ENCODE measurements at places on chromosomes 3 and 15.

GRCh38 chr3:24244491-24244890 is 250.2 kb downstream of the THRB start:
- no peak for DNase-seq

DNA sequence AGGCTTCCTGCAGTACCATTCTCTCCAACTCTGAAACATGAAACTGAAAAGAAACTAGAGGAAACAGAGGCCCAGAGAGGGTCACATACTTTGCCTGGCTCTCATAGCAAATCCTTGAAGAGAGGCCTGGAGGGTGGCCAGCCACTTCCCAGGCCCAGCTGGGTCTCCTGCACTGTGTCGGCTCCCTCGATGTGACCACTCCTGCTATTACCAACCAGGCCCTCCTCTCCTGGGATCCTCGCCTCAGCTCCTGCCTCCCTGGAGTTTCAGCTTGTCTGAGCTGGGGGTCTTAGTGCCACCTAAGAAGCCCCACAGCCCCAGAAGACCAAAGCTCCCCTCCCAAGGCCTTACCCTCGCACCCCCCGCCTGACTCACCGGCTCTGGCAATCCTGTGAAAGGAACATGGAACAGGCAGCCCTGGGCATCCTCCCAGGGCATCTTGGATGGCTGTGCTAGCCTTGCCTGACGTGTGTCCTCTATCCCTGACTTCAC is 4.6 kb downstream of the LOXL1 start:
- no peak for DNase-seq

DNA sequence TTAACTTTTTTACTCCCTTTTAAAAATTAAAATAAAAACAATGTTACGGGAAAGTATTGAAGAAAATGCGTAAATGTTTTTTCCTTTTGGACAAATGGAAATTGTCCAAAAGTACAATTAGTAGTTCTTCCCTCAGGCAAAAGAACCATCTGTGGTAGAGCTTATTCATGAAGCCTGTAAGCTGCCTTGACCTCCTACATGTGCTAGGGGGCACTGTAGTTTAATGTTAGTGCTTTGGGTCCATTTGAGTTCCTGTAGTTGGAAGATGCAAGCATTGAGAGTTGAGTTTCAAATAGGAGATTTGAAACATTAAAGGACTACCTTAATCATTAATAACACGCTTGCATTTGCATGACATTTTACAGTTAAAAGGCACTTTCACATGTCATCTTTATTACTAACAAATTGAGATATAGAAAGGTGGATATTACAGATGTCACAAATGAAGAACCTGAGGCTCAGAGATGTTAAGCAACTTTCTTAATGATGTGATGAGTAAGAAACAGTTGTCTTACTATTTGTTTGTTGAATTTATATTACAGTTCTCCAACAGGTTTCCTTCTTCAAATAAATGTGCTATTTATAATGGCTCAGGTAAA is 1.8 kb upstream of the ZNF385D start:
- no peak for DNase-seq

DNA sequence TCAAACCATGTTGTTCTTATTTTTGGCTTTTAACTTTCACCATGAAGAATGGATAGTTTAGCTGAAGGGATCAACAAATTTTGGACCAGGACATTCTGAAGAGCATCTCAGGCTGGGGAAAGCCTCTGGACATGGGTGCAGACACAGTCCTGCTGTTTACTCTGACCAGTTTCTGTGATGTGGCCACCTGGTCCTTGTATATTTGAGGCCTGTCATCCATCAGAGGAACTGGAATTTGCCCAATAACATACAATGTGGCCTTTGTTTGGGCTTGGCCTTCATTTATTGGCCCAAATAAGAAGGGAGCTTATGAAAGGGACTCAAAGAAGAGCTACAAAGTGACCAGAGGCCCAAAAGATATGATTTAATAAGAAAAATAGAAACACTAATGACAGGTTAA is 127.9 kb downstream of the MYRIP start:
- DNase-seq: no peak

DNA sequence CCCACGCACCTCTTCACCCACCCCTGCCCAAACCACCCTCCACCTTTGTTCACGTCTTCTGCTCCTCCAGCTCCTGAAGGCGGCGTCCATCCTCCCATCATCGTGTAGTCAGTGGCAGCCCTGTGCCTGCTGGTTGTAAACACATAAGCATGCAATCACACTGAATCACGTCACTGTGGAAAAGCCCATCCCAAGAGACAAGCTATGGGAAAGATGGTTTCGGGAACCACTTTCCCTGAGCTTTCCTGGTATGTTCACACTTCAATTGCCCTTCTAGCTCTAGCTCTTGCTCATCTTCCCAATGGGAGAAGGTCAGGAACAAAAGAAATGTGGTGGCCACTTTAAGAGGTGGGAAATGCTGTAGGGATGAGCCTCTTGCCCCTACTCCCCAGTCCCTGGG is 14.4 kb upstream of the GOLGA8J start:
- no peak for DNase-seq

- DNase-seq: no peak
These were observed 102.0 kb downstream of the TBC1D5 start for GRCh38 chr3:17640466-17640865.

DNA sequence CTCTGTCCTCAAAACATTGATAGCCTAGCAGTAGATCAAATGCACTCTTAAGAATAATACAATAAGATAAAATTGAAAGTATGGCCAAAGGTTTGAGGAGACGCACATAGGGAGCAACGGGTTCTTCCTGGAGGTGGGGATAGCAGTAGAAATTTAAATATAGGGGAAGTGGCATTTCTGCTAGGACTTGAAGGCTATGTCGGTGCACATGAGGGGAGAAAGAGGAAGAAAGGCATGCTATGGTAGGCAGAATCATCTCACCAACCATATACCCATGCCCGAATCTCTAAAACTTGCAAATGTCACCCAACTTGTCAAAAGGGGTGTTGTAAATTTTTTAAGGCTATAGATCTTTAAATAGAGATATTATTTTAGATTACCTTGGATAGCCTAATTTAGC is 735.1 kb upstream of the LMCD1 start:
- no peak for DNase-seq

DNA sequence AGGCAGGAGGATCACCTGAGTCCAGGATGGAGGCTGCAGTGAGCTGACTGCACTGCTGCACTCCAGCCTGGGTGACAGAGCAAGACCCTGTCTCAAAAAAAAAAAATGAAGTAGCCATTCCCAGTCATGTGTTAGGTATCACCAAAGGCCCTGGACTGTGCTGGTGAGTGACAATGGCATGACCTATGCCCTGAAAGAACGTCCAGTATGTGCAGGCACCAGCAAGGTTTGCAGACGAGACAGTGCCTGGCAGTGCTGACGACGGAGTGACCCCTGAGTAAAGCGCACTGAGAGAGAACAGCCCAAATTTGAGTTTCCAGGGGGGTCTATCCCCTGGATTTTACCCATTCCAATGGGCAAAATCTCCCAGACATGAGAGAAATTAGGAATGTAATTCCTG is 45.2 kb downstream of the RBPMS2 start:
- DNase-seq: no peak

- DNase-seq: no peak
These were observed 203.4 kb downstream of the MEIS2 start for GRCh38 chr15:36896949-36897348.

GRCh38 chr3:51371943-51372557 is 13.0 kb upstream of the MANF start:
- peak; percentile 53 for DNase-seq

GRCh38 chr3:12885583-12885930 is 44.2 kb upstream of the RPL32 start:
- no peak for DNase-seq

DNA sequence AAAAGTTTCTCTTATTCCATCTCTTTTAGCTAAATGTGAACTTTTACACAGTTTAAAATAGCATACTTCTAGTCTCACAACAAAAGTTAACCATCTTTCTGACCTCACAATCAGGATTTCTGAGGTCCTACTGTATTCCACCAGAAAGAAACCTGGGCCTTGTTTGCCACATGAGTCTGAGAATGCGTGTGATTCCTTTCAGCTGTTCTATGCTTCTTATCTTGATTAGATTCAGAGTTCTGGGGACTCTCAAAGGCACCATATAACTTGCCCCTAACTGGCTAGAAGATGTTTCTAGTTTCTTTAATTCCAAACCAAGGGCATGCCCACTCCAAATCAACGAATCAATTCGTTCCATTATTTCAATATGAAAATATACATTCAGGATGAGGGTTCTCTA is 131.1 kb downstream of the ATP8B4 start:
- no peak for DNase-seq

DNA sequence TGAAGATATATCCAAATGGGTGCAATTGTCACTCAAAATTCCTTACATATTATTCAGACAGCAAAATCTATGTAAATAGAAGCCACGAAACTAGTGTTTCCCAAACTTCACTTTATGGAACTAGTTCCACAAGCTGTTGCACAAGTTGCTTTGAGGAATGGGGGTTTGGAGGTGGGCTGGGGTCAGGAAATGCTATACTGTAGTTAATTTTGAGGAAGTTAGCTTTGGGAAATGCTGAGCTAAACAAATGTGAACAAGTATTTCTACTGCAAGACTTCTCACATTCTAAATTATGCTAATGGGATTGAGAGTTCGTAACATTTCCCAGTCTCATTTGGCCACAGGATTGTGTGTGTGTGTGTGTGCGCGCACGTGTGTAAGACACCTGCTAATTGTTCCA is 28.7 kb upstream of the SAMMSON start:
- no peak for DNase-seq

GRCh38 chr3:151976211-151977050 is 103.0 kb downstream of the SUCNR1 start:
- no peak for DNase-seq

- no peak for DNase-seq
These were observed 158.8 kb downstream of the ERC2 start for GRCh38 chr3:56309465-56309864.

DNA sequence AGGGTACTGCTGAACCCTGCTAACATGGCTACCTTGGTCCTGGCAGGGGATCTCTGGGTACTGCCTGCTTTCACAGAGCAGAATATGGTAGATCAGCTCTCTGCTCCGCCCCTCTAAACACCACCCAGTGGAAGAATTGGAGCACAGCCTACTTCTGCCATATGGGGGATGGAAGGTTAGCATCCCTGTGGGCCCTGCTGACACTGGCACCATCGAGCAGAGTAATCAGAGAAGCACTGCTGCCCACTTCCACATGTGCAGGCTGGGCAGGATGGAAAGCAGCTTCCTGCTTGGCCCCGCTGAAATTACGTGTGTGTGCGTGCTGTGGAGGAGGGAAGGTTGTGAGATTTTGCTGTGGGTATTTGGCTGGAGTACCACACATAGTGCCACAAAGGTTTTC is 24.8 kb downstream of the CCR1 start:
- no peak for DNase-seq

GRCh38 chr3:197349368-197349767 is 51.0 kb upstream of the DLG1 start:
- DNase-seq: no peak

- no peak for DNase-seq
These were observed 47.6 kb upstream of the SEC61A1 start for GRCh38 chr3:128004661-128005060.

GRCh38 chr3:160413613-160414248 is 14.3 kb downstream of the SMC4 start:
- peak; percentile 60 for DNase-seq

- DNase-seq: no peak
These were observed 37.4 kb downstream of the ADCY5 start for GRCh38 chr3:123411340-123412040.

GRCh38 chr3:10781981-10782380 is 34.0 kb upstream of the SLC6A11 start:
- no peak for DNase-seq

DNA sequence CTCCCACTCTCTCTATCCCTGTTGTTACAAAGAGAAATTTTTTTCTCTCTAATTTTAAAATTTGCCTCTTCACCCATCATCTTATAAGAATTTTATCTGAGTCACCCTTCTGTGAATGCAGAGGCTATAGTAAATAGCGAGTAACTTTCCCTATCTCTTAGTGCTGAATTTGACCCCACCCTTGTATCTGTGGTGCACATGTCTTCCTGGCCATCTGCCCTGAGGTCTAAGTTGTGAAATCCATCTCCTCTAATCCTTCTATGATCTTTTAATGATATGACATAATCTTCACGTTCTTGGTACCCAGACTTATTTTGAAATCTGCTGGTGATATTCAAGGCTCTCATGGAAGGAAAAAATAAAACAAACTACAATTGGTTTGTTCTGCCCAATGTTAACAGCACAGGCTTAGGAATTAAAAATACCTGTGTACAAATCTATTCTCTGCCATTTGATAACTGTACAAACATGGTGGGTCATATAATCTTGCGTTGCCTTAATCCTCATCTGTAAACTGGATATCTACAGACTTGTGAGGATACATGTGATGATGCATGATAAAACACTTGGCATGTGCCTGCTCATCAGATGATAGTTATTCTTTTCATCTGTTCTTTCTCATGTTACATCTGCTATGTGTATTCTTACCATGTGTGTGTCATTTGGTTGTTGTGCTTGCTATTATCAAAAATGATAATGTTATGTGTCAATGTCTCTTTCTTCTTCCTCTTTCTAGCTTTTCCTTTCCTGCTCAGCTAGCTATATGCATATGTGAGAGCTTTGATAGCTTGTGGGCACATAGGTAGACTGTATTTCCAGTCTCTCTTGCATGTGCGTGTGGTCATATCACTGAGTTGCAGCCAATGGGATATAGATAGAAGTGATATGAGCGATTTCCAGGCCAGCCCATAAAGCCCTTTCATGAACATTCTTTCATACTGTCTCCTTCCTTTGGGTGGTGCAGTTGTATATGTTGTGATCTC is 13.7 kb upstream of the CCR3 start:
- DNase-seq: no peak

- no peak for DNase-seq
These were observed 37.2 kb upstream of the SLCO2A1 start for GRCh38 chr3:134066651-134067530.

DNA sequence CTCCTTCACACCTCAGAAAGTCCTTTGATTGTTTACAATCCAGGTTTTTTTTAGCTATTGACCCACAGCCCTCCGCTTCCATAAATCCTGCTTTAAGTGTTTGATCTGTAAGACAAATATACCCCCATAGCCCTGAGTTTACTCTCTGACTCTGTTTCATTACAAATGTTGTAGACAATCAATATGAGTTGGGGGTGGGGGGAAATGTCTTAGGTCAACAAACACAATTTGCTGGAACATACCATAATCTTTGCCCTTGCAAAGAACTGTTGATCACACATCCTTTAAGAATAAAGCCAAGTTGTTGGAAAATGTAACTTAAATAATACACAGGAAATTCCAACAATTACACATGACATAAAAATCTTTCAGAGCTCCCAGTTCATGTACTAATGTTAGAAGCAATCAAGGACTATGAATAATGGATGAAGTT is 301.8 kb upstream of the SEMA6D start:
- no peak for DNase-seq

- DNase-seq: peak; percentile 67
These were observed 3.0 kb downstream of the HDC start for GRCh38 chr15:50262533-50262932.

DNA sequence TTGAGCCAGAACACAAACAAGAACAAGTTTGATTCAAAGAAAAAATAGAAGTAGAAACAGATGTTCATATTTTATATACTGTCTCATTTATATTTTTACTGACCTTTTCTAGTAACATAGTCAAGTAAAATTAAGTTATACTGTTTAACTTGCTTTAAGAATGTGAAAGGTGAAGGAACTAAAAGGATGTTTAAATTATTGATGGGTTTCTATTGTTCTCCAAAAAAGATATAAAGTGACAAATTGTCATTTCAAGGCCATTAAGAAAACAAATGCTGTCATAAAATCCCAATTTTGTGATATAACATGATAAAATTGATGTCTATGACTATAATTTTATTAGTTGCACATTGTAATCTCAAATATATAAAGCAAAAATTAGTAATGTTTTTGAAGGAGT is 7.3 kb downstream of the GPR149 start:
- no peak for DNase-seq

Measured in activated naive CD8-positive, alpha-beta T cell treated with anti-CD3 and anti-CD28 coated beads, Interleukin-2, amount 50 U/mL, for 24 hours (primary cell).